Stimulated activated CD8-positive, alpha-beta memory T cell treated with anti-CD3 and anti-CD28 coated beads, Interleukin-7, amount 100 ng/mL, for 48 hours (primary cell): ENCODE measurements at places on chromosomes 7 and 10.

- DNase-seq = no peak
These were observed 265.3 kb downstream of the ELFN1 start for GRCh38 chr7:1935176-1936005.

DNA sequence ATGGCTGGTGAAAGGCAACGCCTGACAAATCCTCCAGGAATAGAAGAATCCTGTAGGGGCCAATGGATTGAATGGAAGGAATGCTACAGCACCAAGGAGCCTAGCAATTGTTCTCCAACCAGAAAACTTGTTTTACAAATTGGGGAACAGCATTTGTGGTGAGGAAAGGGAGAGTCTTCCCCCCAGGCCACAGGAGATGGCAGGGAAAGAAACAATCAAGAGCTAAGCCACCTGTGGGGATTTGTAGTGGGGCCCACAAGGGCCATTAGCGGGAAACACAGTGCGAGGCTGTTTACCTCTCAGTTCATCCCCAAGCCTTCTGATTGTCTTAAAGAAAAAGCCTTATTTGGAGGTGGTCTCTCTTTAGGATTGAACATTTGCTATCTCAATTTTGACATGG is 48.5 kb upstream of the KCNMA1 start:
- no peak for DNase-seq

DNA sequence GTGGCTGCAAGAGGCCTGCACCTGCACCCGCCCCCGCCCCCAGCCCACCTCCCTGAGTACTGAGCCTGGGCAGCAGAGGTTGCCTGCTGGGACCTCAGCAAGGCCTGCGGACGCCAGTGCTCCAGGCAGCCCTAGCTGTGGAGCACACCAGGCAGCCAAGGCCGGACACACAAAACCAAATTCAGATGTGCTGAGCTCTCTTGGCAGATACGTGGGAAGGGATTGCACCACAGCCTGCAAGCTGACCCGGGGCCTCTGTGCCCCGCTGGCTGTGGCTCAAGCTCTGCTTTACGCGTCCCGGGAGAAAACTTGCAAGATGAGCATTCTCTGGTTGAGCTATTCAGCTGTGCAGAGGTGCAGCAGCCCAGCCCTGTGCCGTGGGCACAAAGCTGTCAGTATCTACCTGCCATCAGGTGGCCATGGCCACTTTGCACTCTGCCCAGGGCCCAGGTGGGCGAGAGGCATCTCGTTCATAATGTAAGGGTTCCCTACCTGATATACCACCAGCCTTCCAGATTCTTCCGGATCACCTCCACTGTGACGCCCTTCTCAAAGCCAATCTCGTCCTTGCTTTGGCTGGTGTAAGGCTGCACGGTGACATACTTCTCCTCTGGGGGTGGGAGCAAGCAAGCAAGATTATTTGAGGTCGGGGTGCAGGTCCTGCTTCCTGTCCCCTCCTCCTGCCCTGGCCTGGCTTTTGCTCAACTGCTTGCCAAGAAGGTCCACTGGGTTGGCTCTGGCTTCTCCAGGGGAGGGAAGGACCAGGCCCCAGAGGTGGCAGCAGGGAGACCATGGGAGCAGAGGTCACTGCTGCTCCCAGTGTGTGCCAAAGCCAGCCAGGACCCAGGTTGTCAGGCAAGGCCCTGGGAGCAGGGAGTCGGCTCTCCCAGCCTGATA is 123.4 kb downstream of the NEURL1 start:
- DNase-seq = no peak

GRCh38 chr10:44935201-44935965 is 24.2 kb upstream of the RASSF4 start:
- no peak for DNase-seq

GRCh38 chr7:52088008-52088901 is 771.6 kb upstream of the COBL start:
- no peak for DNase-seq

GRCh38 chr7:106218546-106218945 is 66.2 kb downstream of the NAMPT start:
- DNase-seq = no peak

- DNase-seq = no peak
These were observed 20.2 kb upstream of the SEC61A2 start for GRCh38 chr10:12109286-12109685.

DNA sequence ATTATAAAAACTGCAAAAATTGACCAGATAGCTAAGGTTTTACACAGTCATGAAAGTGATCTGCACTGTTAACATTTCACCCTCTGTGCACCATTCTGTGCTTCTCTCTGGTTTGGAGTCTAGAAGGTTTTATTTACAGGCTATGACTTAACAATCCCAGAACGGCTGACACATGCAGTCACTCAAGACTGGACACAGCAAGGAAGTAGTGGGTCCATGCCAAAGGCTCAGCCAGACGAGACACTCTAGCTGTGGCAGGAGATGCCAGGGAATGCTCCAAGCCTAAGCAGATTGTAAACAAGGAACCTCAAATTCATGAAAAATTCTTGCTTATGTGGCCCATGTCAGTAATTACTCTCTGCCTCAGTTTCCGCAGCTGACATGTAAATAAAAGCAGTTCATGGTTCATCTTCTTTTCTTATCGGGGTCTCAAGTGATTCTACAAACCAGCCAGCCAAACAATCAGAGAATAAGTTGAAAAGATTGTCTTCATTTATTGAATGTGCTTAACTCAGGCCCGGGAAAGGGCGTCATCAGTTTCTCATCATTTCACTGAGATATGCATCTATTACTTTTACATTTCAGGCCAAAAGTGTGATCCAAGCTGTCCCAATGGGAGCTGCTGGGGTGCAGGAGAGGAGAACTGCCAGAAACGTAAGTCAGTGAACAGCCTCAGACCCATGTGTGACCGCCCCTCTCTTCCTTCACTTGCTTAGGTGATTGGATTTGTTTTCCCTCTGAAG is 132.1 kb downstream of the EGFR start:
- no peak for DNase-seq

- DNase-seq = no peak
These were observed 762.0 kb downstream of the SORCS1 start for GRCh38 chr10:106402458-106402857.

DNA sequence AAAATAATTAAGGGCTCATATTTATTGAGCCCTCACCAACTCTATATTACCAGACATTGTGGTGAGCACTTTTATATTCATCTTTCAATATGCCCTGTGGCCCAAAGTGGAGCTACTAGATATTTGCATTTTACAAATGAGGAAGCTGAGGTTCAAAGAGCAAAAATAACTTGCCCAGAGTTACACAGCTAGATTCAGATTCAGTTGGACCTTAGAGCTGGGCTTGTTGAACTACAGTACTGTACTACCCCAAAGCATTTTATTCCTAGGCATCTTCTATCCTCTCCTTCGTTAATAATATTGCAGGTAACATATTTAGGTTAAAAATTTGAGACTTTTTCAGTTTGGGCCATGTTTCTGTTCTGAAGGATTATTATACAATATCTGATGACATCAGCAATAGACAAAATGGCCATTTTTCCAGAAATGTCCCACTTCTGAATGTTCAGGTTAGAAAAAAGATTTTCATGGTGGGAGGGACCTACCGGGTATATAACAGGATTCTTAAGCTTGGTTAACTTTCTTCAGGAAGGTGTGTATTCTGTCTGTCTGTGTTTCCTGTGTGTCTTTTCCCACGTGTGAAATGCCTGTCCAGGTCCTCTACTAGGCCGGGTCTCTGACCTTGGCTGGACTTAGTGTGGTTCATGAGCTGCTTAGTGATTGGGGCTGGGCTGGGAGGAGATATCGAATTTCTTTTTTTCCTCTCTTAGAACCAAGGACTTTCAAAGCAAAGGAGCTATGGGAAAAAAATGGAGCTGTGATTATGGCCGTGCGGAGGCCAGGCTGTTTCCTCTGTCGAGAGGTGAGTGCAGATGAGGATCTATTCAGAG is 13.6 kb downstream of the PRXL2A start:
- no peak for DNase-seq

DNA sequence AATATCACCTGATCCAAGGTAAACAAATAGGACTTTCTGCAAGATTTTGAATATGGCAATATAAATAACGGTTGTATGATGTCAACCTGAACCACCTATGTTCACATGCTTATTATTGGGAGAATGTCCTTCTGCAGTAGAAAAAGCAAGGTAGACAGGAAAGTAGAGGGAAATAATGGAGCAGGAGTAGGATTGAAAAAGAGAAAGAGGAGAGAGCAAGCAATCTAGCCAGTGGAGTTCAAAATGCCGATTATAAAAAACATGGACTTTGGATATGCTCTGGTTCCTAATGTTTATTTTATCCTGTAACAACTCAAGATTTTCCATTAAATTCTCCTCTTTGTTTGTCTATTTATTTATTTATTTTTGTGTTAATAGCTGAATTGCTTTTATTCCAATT is 878.0 kb upstream of the KCND2 start:
- DNase-seq = no peak

- no peak for DNase-seq
These were observed 328.5 kb downstream of the GFRA1 start for GRCh38 chr10:115944538-115944937.

DNA sequence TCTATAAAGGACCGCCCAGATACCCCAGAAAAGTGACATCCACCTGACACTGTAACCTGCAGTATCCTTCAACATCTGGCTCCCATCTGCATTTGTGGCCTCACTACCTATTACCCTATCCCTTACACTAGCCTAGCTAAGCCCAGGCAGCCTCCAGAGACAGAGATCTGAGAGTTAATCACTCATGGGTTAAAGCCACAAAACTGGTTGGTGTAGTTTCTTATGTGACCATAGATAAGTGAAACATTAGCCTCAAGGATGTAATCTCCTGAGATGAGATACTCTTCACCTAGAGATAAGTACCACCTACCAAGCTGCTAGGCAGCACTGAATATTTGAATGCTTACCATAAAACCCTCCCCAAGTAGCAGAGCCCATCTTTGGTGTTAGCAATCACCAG is 35.4 kb downstream of the CTTNBP2 start:
- no peak for DNase-seq

GRCh38 chr7:45597286-45597984 is 23.3 kb downstream of the ADCY1 start:
- DNase-seq = no peak

DNA sequence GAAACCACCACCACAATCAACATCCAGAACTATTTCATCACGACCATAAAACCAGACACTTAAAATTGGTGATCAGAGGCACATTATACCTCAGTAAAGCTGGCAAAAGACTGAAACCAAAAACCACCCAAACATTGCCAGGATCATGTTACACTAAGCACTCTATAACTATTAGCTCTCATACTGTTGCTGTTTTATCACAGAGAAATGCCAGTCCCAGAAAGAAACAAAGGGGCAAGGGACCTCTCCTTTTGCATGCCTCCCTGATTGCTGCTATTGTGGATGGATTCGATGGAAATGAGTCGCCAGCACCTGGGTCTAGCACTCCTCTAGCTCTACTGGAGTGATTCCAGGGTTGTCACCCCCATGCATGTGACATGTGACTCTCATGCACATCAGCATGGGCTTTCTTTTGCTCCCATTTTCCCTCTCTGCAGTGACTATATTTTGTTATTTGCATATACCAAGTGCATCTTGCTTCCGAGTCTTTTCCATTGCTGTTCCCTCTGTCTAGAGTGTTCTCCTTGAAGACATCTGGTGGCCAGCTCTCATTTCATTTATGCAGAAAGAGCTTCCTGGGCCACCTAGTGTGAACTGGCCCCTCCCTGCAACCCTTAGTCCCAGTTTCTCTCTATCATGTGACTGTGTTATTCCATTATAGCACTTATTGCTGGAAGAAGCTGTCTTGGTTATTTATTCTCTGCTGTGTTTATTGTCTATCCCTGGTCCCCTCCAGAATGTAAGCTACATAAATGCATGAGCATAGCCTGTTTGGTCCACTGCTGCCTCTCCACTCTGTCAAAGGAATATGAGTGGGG is 300.6 kb downstream of the PLXNA4 start:
- DNase-seq = no peak
